ENCODE measurements at places on chromosomes 1 and 21.
A peak's percentile ranks its signal among the peaks of the same experiment; 100 is the strongest.

DNA sequence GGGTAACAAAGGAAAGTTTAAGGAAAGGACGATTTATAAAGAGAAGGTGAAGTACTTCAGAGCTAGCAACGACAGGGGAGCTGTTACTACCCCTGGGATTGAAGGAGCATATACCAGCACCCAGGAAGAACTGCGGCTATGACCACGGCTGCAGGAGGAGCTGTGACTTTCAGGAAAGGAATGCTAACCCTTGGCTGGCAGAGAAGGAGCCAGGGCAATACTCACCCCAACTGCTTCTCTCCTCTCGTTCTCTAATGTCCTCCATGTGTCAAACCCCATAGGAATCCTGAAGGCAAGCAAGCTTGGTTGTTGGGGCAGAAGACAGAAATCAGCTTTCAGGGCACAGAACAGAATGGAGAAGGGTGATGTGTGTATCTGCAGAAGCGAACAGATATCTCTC, 120.5 kb downstream of the TMEM53 start:
- no peak for DNase-seq

DNA sequence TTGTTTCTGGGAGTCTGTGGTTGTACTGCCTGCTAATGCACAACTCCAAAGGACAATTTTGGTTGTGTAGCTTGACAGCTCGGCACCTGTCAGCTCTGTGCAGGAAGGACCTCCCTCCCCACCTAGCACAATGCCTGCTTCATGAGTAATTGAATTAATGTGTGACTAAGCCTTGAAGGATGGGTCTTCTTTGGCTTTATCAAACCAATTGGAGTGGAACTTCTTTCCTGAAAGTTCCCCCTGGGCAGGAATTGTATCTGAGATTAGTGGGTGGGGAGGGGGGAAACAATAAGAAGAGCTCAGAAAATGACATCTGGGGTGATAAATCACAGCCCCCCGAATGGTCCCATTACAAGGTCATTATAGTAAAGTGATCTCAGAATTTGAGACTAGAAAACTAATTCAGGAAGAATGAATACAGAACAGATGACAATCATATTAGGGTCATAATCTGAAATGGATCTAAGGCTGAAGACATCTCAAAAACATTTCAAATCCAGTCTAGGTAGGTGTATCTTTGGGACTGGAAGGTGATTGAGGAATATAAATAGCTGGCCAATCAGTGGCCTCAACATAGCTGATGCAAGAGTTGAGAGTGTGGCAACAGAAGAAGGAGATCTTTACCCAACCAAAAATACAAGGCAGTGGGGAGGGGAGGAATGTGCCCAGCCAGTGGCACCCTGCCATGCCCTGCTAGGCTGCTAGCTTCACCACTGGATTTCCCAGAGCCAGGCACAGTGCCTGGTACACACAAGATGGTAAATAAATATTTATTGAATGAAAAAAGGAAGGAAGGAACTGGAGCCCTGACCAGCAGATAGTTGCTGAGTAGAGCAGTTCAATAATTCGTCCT, 10.1 kb upstream of the SESN2 start:
- DNase-seq: no peak

- DNase-seq: no peak
Measured at GRCh38 chr1:14996133-14997050, 157.2 kb upstream of the TMEM51 start.

DNA sequence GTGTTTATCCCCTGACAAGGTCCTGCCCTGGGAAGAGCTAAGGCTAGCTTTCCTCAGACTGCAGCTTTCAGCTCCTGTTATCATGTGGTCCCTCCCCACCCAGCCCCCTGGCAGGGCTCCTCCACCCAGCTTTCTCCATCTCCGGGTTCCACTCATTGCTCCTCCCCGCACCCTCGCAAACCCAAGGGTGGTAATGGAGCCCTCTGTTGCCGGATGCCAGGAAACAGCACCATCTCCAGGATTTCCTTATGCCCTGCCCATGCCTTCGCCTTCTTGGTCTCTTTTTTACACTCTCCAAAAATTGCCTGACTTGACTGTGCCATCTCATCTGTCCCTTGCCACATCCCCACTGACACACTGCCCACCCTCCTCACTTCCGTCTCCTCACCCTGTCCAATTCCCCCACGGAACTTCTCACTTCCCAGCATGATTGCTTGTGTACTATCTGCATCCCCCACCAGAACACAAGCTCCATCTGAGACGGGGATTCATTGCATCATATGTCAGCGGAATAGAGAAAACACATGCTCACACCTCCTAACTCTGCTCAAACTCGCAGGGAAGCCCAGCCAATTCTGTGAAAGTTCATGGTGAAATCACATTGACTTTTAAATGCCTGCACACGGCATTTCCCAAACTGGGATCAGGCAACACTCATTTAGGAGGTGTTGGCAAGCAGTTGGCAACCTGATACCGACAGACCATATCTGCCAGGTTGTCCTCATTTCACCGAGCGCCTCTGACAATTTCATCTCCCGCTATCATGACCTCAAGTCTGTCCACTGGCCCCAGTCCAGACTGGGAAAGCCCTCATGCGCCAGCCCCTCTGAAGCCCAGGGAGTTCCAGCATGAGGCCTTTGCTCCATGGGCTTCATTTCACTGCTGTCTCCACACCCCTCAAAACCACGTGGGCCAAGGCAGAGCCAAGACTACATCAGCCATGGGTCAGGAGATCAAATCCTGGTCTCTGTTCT, 201.1 kb downstream of the MATN1 start:
- DNase-seq: peak; percentile 20

GRCh38 chr1:95233737-95234500, at the start of gene RWDD3:
TSS of gene RWDD3 (plus strand) at chr1:95234210. CDS start at chr1:95234231, 21 bp downstream.
- DNase-seq: peak; percentile 87

- DNase-seq: no peak
Measured at GRCh38 chr1:78370356-78370755, 120.4 kb upstream of the PTGFR start.

- no peak for DNase-seq
Measured at GRCh38 chr1:175788586-175789252, 45.3 kb upstream of the TNR start.

DNA sequence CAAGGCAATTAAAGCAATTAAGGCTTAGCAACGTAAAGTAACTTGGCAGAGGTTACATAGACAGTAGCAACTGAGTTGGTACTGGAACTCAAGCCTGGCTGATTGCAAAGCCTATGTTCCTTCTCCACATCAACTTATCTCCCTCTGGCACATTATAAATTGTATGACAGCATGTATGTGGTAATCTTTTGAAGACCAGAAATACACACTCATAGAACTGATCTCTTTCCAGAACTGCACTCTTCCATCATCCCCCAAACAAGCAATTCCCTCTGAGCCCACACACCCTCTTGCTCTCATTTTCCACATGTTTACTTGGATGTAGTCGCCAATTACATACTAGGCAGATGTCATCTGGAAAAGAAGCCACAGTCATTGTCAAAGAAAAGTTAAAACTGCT, 502.2 kb downstream of the PLPP3 start:
- DNase-seq: peak; percentile 97

DNA sequence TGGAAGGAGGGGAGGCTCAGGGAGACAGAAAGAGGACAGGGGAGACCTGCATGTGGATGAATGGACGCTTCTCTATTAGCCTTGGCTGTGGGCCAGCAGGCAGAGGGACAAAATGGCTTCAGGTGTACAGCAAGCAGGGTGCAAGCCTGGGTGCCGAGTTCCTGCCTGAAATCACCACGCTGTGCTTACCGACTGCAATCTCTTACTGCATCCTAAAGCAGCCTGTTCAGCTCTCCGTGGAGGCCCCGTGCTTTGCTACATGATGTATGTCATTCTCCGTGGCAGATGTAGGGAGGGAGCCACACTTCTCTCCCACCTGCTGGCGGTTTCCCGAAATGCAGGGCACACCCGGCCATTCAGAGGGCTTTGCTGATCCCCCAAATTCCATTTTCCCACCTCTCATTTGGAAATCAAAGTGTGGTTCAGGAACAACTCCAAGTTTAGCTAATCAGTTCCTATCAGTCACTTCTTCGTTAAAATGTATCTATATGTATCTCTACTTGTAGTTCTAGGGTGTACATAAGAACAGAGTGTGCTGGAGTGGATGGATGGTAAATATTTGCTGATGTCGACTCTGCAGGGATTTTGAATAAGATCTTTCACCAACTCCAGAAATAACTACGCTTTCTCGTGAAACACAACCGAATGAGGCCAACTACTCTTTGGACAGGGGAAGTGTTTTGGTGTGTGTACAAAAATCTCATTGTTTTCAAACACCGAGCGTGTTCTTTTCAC, 122.3 kb upstream of the BACE2 start:
- no peak for DNase-seq

GRCh38 chr1:7510389-7510931, 260.6 kb upstream of the VAMP3 start:
- DNase-seq: no peak

All from skin of body (tissue), 3 donors.